ENCODE measurements at places on chromosomes 11 and 22.

- no peak for DNase-seq
These were observed 798 bp downstream of the BCR start for GRCh38 chr22:23180893-23181720.

GRCh38 chr11:95371153-95371552 is 140.2 kb upstream of the SESN3 start:
- no peak for DNase-seq

GRCh38 chr11:128357073-128357472 is 230.3 kb downstream of the ETS1 start:
- no peak for DNase-seq

DNA sequence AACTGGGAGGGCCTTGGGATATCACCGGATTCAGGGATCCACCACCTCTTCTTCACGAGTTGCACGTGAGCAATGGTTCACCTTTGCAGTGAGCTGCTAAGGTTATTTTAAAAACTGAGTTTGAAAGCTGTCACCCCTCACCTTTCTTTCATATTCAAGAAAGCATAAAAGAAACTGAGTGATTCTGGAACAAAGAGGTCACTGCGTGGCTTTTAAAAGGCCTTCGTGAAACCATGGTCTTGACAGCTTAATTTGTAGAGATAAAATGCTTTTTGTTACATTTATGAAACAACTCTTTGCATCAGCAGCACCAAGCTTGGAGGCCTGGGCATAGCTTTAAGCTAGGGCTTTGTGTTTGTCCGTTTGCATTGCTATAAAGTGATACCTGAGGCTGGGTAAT is 101.4 kb upstream of the NECTIN1 start:
- no peak for DNase-seq

DNA sequence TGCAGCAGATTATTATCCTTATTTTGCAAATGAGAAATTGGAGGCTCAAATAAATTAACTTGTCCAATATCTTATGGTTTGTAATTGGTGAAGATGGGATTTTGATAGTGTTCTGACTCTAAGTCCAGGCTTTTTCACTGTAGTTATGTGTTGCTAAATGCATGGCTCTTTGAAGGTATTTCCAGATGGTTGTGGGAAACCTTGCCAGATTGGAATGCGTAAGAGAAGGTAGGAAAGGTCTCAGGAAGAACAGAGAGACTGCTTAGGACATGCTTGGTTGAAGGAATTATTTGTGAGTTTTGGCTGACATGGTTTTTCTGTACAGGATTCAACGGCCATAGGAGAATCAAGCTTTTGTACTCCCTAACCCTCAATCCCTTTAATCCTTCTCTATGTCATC is 108.6 kb downstream of the STIM1 start:
- DNase-seq = no peak

GRCh38 chr22:49446759-49447710 is 380.6 kb downstream of the BRD1 start:
- no peak for DNase-seq

DNA sequence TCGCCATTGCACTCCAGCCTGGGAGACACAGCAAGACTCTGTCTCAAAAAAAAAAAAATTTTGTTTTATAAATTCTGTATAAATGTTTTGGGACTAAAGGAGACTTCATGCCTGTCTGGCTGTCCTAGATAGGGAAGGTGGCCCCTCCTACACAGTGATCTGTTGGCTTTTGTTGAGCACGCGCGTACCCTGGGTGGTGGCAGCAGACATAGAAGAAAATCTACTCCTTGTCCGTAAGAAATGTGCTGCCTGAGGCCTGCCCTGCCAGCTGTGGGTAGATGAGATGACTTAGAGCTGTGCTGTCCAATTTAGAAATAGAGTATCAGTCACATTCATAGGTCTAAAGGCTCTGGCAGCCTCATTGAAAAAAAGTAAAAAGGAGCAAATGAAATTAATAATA is 37.0 kb downstream of the AP2A2 start:
- no peak for DNase-seq

- DNase-seq = no peak
These were observed 35.9 kb upstream of the PRDM11 start for GRCh38 chr11:45110562-45110961.

DNA sequence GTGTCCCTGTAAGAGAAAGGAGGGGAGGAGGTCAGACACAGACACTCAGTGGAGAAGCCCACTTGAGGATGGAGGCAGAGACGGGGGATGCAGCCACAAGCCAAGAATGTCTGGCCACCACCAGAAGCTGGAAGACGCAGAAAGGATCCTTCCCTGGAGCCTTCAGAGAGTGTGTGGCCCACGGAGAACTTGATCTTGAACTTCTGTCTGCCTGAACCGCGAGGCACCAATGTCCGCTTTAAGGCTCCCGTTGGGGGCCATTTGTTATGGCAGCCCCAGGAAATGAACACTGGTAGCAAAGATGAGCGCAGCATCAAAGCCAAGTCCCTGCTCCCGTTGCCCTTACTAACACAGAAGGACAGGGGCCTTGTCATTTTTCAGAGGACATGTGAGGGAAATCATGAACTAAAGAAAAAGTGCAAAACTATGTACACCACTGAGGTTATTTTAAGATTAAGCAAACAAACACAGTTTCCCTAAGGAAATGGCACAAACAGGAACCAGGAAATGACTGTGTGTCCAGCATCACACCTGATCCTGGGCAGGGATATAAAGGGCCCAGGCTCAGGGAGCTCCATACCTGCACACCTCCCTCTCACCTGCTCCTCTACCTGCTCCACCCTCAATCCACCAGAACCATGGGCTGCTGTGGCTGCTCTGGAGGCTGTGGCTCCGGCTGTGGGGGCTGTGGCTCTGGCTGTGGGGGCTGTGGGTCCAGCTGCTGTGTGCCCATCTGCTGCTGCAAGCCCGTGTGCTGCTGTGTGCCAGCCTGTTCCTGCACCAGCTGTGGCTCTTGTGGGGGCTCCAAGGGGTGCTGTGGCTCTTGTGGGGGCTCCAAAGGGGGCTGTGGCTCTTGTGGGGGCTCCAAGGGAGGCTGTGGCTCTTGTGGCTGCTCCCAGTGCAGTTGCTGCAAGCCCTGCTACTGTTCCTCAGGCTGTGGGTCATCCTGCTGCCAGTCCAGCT is at the start of gene KRTAP5-6:
KRTAP5-6 (plus strand) TSS at position 588 of the 963 bp plus-strand sequence; CDS start at position 639, 51 bp downstream.
- DNase-seq = no peak

DNA sequence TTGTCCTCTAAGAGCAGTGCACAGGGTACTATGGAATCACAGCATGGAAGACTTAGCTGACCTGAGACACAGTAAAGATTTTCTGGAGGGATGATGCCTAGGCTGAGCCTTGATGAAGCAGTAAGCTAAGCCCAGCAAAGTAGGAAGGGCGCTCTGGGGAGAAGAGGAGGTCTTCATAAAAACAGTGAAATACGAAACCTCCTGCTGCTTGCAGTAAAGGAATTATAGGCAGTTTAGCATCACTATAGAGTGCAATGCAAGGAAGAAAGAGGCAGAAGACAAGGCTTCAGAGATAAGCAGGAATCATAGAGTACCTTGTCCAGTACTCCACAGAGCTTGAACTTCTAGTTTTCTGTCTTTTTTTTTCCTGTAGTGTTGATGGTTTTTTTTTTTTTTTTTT is 555.7 kb upstream of the CADM1 start:
- no peak for DNase-seq

- DNase-seq = no peak
These were observed 56.6 kb downstream of the BMAL1 start for GRCh38 chr11:13334034-13334786.

DNA sequence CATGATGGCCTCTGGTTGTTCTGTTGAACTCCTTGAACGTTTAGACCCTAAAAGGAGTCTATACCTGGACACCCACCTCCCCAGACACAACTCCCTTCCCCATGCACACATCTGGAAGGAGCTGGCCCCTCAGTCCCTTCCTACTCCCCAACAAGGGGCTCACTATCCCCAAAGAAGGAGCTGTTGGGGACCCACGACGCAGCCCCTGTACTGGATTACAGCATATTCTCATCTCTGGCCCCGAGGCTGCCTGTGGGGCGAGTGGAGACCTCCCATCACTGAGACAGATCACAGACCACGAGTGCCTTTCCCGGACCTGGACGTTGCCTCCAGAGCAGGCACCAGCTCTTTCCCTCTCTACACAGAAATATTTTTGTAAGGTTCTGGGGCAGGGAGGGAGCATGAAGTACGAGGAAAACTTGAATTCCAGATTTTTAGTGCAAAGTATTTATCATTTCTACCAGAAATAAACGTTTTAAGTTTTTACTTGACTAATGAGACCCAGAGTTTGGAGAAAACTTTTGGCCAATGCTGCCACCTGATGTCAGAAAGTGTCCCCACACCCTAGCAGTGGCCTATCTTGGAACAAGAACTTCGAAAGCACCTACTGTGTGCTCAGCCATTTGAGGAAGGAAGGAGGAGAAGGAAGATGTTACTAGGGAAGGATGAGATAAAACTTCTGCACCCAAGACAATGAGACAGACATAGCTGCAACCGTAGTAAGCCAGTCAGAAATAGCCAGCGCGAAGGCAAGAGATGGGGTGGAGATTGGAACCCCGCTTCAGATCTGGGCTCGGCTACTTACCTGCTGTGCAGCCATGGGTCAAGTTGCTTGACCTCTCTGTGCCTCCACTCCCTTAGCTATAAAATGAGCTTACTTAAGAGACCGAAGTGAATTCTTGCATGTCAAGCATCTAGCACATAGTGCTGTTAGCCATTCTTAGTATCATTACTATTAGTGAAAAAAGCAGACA is 10.2 kb upstream of the POU2F3 start:
- DNase-seq = no peak

- no peak for DNase-seq
These were observed 212.3 kb downstream of the DDX10 start for GRCh38 chr11:108877178-108877577.

DNA sequence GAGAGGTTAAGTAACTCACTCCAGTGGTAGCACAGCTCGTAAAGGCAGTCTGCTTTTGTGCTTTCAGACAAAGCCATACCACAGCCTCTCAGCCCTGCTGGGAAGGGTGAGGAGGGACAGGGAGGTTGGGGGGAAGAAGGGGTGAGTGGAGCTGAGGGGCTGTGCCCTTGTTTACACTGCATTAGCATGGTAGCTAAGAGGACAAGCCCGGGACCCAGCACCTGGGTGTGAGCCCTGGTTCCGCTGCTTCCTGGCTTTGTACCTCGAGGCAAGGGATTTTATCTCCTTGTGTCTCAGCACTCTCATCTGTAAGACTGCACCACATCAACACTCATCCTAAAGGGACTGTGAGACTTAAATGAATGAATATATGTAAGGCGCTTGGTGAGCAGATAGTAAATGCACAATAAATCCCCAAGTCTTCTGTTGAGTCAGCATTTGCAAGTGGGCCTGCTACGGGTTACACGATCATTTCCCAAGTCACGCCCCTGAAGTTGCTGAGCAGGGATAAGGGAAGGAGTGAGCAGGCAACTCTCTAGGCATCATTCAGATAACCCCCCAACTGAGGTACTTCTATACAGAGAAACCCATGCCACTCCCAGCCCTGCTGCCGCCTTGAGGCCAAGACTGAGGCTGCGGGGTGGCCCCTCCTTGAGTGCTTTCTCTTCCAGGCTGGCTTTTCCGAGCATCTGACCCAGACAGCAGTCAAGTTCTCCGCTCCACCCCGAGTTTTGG is 7.5 kb downstream of the RASD2 start:
- DNase-seq = no peak

GRCh38 chr11:74592441-74593362 is at the start of gene POLD3:
Gene POLD3 (plus strand): TSS chr11:74592582. CDS start chr11:74592659, 77 bp downstream.
- DNase-seq = peak; percentile 84
